Muscle of back (tissue), 13 donors: ENCODE measurements at places on chromosomes 7 and 10. TPM values are rescaled to one million over a fixed set of nuclear protein-coding genes. Genes with fewer than 3 reads are reported as not detected.

Gene OPN4
- polyA plus RNA-seq: 2.2 TPM

Gene LIPF
- polyA plus RNA-seq: not detected

Gene RRP12
- 20.2 TPM for polyA plus RNA-seq

Gene KEL
- 3.0 TPM for polyA plus RNA-seq

Gene PDE6C
- polyA plus RNA-seq: 0.53 TPM

Gene LMTK2
- polyA plus RNA-seq: 9.1 TPM

Gene MYO1G
- 1.1 TPM for polyA plus RNA-seq

Gene HYAL4
- not detected for polyA plus RNA-seq

Gene IDI2
- polyA plus RNA-seq: not detected

Gene PRKCQ
- polyA plus RNA-seq: 12.5 TPM

Gene CYP2W1
- 10.6 TPM for polyA plus RNA-seq

Gene MYL10
- 28.2 TPM for polyA plus RNA-seq

Gene XRCC2
- polyA plus RNA-seq: 5.2 TPM
